GM23338 (cell line): ENCODE measurements at places on chromosomes 13 and 19. TPM values are rescaled to one million over a fixed set of nuclear protein-coding genes. Genes with fewer than 3 reads are reported as not detected.

DNA sequence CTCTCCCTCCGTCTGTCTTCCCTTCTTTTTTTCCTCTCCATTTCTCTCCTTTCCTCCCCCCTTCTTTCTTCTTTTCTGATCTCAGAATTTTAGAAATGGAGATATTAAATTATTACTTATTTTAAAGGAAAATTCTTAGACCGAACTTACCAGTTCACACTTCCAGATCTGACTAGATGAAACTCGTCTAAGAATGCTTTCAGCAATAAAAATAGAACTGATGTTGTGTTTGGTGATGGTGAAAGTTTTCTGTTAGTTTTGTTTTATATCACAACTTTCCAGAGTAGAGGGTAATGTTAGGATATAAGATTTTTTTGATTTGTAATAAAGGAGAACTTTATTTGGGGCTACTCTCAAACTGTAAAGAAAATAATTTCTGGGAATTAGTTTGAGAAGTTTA is 29.9 kb downstream of the UCHL3 start:
- no peak for DNase-seq

DNA sequence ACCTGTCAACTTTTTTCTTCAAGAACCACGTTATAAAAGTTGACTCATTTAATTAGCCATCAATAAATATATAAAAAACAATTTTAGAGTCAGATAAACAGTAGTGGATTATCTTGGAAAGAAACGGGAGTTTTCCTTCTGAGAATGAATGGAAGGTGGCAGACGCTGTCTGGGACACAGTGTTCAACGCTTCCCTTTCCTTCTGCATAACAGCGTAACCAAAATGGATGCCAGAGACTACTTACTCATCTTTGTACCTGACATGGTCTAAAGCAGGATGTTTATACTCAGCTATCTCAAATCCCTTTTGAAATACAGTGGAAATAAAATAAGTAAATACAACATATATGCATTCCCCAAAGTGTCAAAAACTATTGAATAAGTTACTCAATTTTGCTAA is 195.2 kb downstream of the LHFPL6 start:
- no peak for DNase-seq

Gene CPT1C
- 46.8 and 63.4 TPM in 2 replicates for total RNA-seq

- DNase-seq, result no peak
These were observed 76.6 kb upstream of the KLF12 start for GRCh38 chr13:74210693-74211393.

Gene ATCAY
- 36.4 and 45.7 TPM in 2 replicates for total RNA-seq

Gene ATP8B3
- total RNA-seq, result 2.8 and 6.0 TPM in 2 replicates

DNA sequence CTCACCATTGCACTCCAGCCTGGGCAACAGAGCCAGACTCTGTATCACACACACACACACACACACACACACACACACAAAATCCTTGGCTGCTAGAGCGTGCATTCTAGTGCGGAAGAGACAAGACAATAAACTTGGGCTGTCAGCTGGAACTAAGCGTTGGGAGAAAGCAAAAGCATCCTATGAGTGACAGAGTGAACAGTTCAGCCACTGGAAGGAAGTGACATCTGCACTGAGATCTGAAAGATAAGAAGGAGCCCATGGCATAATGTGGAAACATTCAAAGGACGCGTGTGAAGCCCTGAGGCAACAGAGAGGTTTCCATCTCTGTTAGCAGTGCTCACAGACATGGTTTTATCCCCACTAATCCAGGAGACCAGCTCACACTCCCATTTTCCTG is 3.5 kb upstream of the SLC1A5 start:
- no peak for DNase-seq

Gene STOML3
- total RNA-seq, result 0.16 TPM in 1 of 2 replicates, not detected in the other

GRCh38 chr19:40803857-40804782 is 5.1 kb downstream of the EGLN2 start:
- DNase-seq, result peak; percentile 56

DNA sequence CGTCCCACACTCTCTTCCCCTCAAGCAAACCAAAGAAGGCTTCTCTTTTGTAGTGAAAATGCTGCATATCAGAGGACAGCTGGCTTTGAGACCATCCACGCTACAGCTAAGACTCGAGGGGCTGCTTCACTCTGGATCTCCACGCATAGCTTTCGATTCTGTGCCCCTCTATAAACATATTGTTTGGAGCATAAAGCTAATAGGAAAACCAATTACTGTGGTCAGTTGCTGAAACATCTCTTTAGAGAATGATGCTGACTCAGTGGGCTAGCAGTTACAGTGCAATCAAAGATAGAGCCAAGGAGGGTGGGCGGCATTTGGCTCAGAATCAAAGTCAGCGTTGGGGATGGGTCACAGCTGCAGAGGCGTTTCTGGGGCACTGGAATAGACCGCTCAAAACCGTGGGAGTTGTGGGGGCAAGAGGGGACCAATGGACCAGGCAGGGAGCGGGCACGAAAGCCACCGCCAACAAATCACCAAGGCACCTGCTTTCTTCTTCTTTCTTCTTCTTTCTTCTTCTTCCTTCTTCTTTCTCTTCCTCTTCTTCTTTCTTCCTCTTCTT is 76.7 kb downstream of the RASL11A start:
- no peak for DNase-seq

DNA sequence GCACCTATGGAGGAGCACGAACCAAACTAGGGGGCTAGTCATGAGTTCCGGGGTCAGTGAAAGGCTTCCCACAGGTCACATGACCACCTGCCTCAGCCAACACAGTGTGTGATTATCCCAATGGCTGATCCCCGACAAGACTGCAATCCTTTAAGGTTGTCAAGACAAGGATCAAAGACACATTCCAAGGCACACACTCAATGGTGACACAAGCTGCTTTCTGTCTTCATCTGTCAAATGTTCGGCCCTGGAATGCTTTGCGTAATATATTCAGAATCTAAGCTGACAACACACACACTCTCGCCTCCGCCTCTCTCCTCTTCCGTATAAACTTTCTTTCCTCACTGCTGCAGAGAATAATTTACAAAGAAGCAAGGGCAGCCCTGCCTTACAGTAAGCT is 11.7 kb downstream of the RANBP3 start:
- DNase-seq, result no peak

Gene APOC1
- total RNA-seq, result 25.4 and 26.8 TPM in 2 replicates

DNA sequence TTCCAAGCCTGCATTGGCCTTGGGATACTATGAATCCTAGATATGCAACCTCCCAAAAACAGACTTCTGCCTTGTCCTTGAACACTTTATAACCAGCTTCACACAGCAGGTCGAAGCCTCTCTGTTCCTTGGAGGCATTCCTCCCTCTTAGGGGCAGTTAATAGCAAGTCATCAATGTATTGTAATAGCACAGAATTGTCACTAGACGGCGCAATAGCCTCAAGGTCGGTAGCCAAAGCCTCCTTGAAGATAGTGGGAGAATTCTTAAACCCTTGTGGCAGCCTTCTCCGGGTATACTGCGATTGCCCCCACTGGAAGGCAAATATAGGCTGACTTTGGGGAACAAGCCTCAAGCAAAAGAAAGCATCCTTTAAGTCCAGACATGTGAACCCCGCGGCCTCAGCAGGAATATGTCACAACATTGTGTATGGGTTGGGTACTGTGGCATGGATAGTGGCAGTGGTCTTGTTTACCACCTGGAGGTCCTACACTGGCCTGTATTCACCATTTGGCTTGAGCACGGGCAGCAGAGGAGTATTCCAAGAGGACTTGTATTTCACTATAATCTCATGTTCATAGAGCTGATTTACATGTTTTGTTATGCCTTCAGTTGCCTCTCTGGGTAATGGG is 61.1 kb downstream of the ZNF431 start:
- DNase-seq, result peak; percentile 92

DNA sequence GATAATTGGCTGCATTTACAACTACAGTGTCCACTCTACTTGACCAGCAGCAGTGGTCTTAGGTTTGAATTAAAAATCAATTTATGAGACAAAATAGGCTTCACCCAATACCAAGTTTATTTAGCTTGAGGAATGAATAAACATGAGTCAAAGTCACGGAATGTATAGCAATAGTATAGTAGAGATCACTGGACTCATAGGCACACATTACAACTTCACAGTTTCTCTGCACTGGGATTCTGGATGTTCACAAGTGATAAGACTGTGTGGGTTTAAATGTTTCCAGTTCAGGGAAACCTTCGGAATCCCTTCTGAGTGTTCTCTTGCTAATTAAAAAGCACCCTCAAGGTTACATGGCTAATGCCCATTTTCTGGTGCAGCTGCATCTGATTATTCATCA is 1064.9 kb downstream of the SLITRK5 start:
- DNase-seq, result no peak

DNA sequence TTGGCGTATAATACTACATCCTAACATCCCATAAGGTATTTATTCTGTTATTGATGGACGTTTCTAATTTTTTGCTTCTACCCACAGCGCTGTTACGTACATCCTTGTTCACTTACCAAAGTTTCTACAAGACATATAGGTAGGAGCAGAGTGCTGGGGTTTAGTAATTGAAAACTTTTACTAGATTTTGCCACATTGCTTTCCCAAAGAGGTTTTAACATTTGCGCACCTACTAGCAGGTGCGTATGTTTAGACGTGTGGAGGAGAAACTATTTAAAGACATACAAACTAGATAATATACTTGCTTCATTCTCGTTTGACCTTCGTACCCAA is 559 bp upstream of the RPL21 start:
- DNase-seq, result no peak

DNA sequence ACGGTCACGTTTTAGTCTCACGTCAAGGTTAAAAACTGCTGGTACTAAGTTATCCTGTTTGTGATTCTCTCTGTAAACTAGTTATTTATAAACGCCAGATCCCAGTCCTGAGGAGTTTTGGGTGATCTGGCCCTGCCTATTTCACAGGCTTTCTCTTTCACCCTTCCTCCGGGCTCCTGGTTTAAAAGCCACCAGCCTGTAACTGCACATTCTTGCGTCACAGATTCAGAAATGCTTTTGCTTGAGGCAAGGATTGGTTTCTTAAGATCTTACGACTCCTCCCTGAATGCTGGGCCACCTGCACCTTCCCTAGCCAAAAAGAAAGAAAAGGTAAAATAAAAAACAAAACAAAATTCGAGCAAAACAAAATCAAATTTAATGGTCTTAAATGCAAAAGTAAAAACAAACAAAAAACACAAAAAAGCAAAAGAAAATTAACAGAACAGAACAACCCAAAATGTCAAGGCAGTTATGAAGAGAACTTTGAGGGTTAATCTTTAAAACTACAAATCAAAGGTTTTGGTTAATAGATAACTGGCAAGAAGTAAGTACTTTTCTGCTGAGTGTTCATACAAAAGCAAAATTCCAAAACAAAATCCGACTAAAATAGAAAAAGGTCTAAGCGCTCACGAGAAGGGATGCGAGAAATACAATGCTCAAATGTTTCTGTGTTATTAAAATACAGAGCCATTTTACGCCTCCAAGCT is 18.6 kb upstream of the TIMM44 start:
- no peak for DNase-seq

GRCh38 chr13:30453727-30454126 is 12.0 kb downstream of the HMGB1 start:
- DNase-seq, result no peak

GRCh38 chr19:51807111-51807701 is 12.2 kb downstream of the FPR3 start:
- DNase-seq, result peak; percentile 83

GRCh38 chr13:66506979-66507378 is 723.2 kb downstream of the PCDH9 start:
- no peak for DNase-seq
